HS-27A (cell line): ENCODE measurements at places on chromosomes 2 and 18.
A peak's percentile ranks its signal among the peaks of the same experiment; 100 is the strongest.

DNA sequence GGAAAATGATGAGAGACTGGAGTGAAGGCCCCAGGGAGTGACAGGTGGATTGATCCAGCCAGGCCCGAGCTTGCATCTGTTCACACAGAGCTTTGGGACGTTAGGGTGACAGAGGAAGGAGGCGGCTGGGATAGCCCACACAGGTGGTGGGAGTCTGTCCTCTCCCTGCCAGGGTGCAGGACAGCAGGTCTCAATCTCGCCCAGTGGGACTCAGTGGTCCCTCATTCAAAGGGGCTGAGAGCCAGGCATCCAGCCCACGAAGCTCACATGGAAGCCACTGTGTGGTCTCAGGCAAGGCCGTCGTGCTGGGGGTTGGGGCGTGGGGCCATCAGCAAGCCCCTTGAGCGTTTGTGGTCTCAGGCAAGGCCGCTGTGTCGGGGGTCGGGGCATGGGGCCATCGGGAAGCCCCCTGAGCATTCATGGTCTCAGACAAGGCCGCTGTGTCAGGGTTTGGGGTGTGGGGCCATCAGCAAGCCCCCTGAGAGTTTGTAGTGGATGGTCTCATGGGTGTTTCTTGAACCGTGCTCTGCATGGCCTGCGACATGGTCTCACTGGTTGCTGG is 8.3 kb downstream of the KCNG2 start:
- no peak for DNase-seq

DNA sequence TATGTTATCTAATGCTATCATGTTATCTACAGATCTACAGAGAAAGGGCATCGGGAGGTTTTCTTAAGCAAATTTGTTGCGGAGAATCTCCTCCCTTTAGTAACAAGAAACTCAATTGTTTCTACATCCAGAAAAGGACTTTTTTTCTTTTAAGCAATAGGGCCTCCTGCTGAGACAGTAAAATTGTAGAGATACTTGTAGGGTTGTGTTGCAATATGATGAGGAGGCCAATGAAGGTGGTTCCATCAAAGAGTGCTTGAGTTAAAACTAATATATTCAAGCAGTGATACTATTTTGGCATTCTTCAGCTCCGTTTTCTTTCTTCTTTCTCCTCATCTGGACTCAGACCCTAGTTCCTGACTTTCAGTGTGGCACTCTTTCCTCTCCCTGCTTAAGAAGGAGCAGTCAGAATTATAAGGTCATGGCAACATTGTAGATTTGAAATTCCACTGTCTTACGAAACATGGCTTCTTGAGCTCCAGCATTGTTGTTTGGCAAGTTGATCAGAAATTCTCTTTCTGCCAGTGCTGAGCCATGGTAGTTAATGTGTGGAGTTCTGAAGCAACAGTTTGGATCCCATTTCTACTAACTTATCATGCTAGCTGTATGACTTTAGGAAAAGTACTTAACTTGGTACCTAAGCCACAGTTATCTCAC is 202.0 kb upstream of the SLC14A2 start:
- DNase-seq: no peak

GRCh38 chr2:110747522-110748488 is 15.4 kb downstream of the ACOXL start:
- DNase-seq: no peak

- no peak for DNase-seq
These were observed 90.4 kb downstream of the TFCP2L1 start for GRCh38 chr2:121194626-121195025.

DNA sequence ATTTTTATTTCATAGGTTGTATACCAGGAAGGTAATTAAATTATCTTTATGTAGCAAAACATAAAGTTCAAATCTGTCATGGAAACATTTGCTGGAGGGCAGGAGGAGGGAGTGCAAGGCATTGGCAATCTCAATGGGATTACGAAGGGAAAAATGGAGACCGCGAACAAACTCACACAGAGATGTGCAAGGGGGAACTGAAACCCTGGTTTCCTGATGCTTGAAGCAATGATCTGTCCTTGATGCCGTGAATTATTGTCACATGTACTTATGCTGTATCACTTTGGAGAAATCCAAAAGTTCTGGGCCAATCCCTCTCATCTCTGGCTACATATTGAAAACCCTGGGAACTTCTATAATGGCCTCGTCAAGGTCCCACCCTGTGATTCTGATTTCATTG is 65.0 kb upstream of the MFF start:
- DNase-seq: no peak

GRCh38 chr2:95077861-95078603 is 43.6 kb downstream of the MRPS5 start:
- no peak for DNase-seq

GRCh38 chr2:2599441-2599840 is 268.4 kb upstream of the MYT1L start:
- DNase-seq: no peak

GRCh38 chr2:237259201-237259600 is 154.8 kb downstream of the COL6A3 start:
- DNase-seq: no peak

DNA sequence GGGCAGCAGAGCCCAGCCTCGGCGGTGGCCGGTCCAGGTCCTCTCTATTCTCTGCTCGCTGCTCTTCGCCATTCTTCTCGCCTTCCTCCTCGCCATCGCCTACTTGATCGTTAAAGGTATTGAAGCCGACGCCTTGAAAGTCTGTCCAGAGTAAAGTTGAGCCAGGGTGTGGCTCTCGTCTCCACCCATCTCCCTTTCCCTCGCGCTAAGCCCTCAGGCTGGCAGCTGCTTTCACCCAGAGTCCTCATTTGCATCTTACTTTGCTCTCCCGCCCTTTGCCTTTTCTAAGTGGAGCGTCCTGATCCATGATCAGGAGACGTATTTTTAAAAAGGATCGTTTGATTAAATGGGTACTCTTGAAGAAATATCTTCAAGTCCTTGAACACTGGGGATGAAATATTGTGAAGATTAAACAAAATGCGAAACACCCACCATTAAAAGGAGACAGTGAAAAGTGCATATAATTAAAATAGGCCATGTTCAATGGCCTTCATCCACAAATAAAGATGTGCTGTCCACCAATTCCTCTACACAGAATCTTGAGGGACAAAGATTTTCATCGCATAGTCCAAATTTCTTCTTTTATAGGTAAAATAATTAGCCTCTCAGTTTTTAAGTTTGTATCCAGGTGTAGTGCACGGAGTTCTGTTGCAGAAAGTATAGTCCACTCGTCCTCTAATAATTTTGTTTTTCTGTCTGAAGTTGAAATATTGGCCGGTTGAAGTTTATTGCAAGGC is 657 bp downstream of the ARL6IP6 start:
- peak; percentile 46 for DNase-seq

GRCh38 chr2:241774419-241775222 is 2.0 kb upstream of the GAL3ST2 start:
- DNase-seq: no peak

- DNase-seq: no peak
These were observed 269.8 kb downstream of the TNS1 start for GRCh38 chr2:217732992-217733391.

DNA sequence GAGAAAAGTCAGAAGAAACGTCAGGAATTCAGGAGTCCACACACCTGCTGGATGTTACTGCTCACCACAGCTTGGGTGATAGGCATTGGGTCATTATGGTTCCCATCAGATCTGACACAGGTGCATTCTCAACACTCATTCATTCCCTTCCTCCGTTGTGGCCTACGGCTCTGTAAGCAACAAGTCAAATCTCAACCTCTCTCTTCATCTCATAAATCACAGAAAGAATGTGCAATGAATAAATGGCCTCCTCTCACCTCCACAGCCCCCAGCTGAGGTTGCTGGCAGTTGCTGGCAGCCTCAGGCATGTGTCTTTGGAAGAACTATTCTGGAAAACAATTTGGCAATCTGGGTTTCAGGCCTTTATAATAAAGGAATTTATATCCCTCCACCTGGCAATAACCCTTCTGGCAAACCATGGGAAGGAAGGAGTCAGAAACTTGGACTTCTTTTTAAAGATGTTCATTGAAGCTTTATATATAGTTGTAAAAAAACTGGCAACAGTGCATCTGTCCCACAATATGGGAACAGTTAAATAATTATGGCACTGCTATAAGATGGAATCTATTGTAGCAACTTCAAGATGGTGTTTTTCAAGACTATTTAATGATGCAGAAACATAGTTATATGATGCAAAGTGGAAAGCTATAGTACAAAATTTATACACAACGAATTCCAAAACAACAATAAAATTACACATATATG is 175.4 kb downstream of the ANAPC1 start:
- DNase-seq: no peak

DNA sequence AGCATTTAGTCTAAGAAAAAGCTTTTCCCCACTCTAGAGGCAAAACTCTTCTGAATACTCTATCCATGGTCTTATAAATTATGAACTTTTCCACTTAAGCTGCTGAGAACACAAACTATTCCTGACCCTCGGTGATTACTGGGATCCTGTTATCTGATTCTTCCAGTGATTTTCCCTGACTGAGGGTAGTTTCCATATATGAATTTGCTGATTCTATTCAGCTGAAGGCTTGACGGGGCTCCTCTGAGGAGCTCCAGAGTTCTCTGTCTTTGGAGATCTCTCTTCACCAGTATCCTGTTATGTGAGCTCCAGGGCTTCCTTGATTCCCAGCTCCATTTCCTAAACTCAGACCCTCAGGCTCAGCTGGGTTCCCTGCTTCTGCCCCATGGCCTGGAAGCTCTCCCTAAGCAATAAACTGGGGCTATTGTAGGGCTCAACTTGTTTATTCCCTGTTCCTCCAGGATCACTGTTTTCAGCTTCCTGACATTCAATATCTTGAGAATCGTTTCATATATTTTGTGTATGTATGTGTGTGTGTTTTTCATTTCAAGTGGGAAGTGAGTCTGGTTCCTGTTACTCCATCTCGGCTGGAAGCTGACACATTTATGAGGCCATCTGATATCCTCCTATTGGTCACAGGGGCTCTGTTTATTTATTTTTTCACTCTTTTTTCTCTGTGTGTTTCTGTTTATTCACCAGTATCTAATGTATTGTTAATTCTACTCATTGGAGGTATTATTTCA is 78.2 kb downstream of the ARHGAP28 start:
- no peak for DNase-seq

DNA sequence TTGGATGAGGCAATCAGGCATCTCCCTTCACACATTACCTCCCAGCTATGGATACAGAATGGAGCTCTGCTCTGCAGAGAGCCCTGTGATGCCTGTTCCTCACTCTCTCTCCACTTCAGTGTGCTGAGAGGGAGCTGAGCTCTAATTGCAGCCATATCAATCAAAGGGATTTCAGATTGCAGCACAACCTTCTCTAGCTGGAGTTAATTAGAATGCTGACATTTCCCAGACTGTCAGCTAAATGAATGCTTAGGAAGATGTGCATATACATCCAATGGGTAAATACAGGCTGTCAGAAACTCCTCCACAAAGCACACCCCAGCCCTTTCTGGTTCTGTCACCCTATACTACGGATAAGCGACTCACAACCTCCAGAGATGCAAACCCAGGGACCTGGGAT is 402.6 kb downstream of the EIPR1 start:
- no peak for DNase-seq

DNA sequence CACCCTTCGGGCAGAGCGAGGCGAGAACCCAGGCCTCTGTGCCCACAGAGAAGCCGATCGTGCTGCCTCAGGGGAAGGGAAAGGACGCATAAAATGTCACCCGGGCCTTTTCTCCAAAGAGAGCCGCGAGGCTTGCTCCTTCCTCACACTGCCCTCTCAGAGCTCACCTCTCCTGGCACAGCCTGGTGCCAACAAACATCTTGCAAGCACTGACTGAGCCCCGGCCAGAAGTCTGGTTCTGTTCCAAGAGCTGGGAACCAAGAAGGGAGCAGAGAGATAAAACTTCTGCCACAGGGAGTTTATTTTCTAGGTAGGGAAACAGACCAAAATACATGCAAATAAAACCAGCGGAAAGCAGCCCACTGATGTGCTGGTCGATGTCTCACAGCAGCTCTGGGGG is 13.6 kb upstream of the ADI1 start:
- DNase-seq: no peak

DNA sequence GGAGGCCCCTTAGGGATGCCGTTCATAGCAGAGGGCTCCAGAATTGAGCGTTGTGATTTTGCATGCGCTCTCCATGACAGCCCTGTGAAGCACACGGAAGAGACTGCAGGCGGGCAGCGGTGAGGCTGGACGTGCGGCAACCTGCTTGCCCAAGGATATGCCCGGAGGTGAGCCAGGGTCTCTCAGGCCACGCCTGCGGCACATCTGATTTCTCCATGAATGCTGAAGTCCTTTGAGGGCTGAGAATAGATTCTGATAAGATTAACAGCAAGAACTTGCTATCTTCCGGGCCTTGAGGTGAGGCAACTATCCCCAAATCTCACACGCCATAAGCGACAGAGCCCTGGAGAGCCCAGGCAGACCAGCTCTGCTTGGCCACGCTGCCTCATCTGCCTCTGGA is 55.6 kb upstream of the LAMA1 start:
- no peak for DNase-seq

DNA sequence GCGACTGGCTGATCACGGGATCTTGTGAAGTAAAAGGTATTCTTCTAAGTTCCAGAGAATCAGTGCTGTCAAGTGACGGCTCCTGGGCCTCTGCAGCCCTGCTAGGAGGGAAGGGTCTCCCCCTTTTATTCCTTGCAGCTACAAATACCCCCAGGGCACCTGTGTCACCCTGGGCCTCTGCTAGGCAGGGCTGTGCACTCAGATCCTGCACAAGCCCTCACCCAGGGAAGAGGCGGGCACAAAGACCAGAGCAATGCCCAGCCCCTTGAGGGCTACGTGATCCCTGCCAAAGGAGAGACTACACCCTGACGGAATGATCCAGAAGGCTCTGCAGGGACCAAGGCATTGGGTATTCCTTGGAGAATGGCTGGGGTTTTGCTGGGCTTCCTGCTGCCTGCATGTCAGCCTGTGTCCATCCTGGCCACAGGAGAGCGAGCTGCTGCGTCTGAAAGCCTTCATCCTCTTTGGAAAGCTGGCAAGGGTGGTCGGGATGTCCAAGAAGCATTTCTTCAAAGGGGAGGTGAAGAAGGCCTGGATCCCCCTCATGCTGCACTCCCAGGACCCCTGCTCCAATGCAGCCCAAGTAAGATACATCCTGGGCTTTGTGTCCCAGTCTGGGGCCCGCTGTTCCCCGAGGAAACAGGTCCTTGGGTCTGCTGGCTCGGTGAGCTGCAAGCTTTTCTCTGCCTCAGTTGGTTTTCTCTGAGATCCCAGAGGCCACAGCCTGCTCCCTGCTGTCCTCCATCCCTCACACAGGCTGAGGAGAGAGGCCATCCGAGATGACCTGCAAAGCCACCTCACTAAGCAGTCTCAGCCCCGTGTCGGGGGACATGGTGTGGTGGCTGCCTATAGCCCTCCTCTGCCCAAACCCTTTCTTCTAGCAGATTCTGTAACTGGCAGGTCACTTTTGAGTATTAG is 24.9 kb downstream of the HJURP start:
- no peak for DNase-seq

GRCh38 chr2:163735685-163736432 is at the start of gene FIGN:
Gene FIGN, minus strand, starts transcription at chr2:163736008. Its CDS starts 1,081 bp downstream, at chr2:163734927.
- DNase-seq: peak; percentile 66
